ENCODE measurements at places on chromosomes 4 and X.

- DNase-seq = no peak
Measured at GRCh38 chr4:118948545-118949144, 60.0 kb downstream of the SYNPO2 start.

- DNase-seq = no peak
Measured at GRCh38 chrX:112751076-112751475, 71.3 kb upstream of the LHFPL1 start.

DNA sequence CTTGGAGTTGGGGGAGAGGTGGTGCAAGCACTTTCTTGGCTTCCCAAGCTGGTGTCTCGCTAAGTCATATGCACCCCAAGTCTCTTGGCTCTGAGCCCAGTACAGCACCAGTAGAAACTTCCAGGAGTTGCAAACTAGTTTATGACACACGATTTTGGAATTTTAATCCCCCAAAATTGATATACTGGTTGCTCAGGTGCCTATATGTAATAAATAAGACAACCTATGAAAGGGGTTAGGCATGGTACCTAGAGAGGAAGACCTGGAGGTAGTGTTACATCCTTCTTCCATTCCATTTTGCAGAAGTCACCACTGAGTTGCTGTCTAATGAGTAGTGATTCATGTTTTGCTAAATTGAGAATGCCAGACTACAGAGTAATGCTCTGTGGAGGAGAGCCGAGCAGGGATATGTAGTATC is 4.3 kb upstream of the SLC4A4 start:
- DNase-seq = no peak

DNA sequence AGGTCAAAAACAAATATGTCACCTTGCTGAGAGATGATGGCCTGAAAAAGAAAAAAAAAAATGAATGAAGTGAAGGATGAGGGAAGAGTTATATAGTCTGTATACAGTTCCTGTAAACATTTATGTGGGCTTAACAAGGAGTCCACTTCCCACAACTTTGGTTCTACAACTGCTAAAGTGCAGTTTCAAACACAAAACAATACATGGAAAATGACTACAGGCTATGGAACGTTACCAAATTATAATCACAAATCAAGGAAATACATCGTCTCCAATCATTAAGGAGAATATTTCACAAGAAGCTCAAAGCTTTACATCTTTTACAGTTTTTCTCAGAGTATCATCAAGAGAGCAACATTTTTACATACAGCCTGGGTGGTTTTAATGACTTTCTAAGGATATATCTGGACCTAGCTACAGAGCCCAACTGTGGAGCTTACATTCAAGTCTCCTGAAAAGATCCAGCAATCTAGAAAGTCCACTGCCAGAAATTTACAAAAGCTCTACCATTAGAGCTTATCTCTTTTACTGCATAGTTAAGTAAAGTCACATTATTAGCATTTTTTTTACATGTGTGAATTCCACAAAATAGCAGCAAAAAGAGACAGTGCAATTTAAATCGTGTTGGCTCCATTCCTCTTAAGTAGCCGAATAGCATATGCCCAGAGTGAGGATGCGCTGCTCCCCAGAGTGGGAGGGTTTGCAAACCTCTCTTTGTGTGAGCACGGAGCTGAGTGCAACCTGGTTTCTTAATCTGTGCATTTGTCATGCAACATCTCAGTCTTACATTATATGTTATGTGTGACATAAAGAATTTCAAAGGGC is 128.3 kb downstream of the MANBA start:
- no peak for DNase-seq
